ENCODE measurements at places on chromosomes 1 and 21. TPM values are rescaled to one million over a fixed set of nuclear protein-coding genes. Genes with fewer than 3 reads are reported as not detected.

TAS1R3 gene
- total RNA-seq: 0.23 TPM

TAL1 gene
- total RNA-seq: under 0.01 TPM

FCRL2 gene
- not detected for total RNA-seq

FCRLB gene
- total RNA-seq: 3.7 TPM

PLA2G5 gene
- not detected for total RNA-seq

C1QC gene
- not detected for total RNA-seq

PADI3 gene
- total RNA-seq: 0.14 TPM

PGD gene
- 31.8 TPM for total RNA-seq

SMPDL3B gene
- total RNA-seq: not detected

FMO3 gene
- total RNA-seq: not detected

FAM163A gene
- total RNA-seq: 0.05 TPM

GABRD gene
- total RNA-seq: not detected

CNST gene
- 21.1 TPM for total RNA-seq

DSCAM gene
- not detected for total RNA-seq

PIK3R3 gene
- 7.4 TPM for total RNA-seq

TMEM240 gene
- 2.9 TPM for total RNA-seq

ZNF683 gene
- not detected for total RNA-seq

TLR5 gene
- total RNA-seq: 0.14 TPM

NCMAP gene
- total RNA-seq: not detected

MARK1 gene
- 0.59 TPM for total RNA-seq

RBM11 gene
- not detected for total RNA-seq

DVL1 gene
- 65.0 TPM for total RNA-seq

FAM3B gene
- not detected for total RNA-seq

RBP7 gene
- total RNA-seq: not detected

MPZ gene
- 0.88 TPM for total RNA-seq

FCMR gene
- not detected for total RNA-seq

ADAMTSL4 gene
- total RNA-seq: 2.7 TPM

CRNN gene
- not detected for total RNA-seq

PLD5 gene
- 0.59 TPM for total RNA-seq

FRRS1 gene
- 12.0 TPM for total RNA-seq

TAS1R1 gene
- total RNA-seq: not detected

ARHGAP30 gene
- total RNA-seq: 0.05 TPM

CHD1L gene
- 49.0 TPM for total RNA-seq

CCDC27 gene
- total RNA-seq: not detected

CLCNKA gene
- not detected for total RNA-seq

KRTAP13-2 gene
- not detected for total RNA-seq

GNL2 gene
- total RNA-seq: 44.5 TPM

SYT2 gene
- total RNA-seq: not detected

RBBP5 gene
- total RNA-seq: 22.7 TPM

S100A5 gene
- total RNA-seq: not detected

EYA3 gene
- total RNA-seq: 17.9 TPM

SPRR1A gene
- not detected for total RNA-seq

FAM229A gene
- total RNA-seq: 1.2 TPM

CELSR2 gene
- 3.0 TPM for total RNA-seq

CLCA1 gene
- not detected for total RNA-seq

PROX1 gene
- under 0.01 TPM for total RNA-seq

MROH7 gene
- under 0.01 TPM for total RNA-seq

MRPL24 gene
- 31.5 TPM for total RNA-seq

C1QB gene
- total RNA-seq: not detected

LORICRIN gene
- total RNA-seq: not detected

DCDC2B gene
- total RNA-seq: not detected

DRAXIN gene
- total RNA-seq: 1.2 TPM

F13B gene
- total RNA-seq: not detected
